Erythroblast (primary cell): ENCODE measurements at places on chromosomes 11 and 22.

- no peak for DNase-seq
Observed at GRCh38 chr22:48717076-48717810, 1110.4 kb downstream of the BRD1 start.

DNA sequence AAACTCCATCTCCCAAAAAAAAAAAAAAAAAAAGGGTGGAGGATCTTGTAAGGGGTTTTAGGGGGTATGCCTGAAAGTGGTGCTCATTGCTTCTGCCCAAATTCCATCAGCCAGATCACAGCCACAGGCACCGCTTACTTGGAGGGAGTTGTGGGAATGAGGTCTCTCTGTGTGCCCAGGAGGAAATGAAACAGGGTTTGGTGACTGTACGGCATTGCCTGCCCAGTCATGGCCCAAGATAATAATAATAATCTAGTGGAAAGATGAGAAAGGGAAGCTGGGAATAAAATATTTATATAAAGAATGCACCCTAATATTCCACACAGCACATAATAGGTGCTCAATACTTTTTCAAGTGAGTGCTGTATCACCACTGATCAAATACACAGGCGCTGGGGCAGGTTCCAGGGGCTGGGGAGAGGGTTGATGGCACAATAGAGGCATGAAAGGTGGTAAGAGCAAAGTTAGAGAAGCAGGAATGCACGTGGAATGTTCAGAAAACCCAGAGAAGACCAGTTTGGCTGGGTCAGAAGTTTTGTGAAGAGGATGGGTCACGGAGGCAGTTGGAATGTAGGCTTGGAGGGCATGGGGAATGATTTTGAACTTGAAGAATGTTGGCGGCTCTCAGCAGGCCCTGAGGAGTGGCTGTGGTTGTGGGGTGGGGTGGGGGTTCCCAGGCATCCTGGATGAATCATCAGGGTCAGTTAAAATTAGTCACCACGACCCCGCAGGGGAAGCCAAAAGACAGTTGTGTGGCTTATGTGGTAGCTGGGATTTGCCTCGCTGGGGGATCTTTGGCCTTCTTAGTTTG lies 12.5 kb upstream of the MB start:
- no peak for DNase-seq

DNA sequence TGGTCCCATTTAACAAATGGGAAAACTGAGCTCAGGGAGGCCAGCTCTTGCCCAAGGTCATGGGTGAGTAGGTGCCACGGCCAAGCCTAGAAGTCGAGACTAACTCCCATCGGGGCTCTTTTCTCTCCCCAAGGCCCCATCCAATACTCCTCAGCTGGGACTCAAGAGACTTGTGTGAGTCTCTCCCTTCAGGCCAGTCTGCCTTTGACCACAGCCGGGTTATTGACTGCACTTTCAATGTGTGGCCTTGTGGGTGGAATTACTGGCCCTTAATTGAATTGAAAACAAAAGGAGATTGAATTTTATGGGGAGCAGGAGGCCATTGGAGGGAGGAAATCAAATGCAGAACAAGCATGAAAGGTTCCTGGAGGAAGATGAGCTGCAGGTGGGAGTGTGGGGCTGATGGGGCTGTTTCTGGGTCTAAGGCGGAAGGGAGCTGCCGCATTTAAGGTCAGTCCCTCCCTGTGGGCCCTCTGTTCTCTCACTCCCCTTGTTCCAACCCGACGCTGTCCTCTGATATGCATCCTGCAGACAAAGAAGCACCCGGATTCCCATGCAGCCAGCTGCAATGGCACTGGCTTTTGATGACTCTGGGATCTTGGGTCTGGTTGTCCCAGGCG lies 552.8 kb downstream of the MIAT start:
- DNase-seq, result no peak

DNA sequence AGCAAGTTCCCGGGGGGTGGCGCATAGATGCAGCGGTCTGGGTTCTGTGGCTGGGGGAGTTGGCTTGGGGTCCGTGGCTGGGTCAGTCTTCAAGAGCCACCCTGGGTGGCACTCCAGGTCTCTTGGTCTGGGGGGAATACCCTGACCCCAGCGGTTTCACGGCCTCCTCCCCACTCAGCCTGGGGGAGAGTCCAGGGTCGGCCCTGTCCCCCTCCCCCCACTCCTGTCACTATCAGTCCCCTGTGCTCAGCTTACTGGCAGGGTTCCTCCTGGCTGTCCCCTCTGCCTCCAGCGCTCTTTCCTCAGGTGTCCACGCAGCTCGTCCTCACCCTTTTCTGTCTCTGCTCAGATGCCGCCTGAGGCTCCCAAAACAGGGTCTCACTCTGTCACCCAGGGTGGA lies 68.5 kb upstream of the PARVG start:
- DNase-seq, result no peak

GRCh38 chr22:33842006-33842354 lies 78.3 kb downstream of the LARGE1 start:
- DNase-seq, result no peak

GRCh38 chr11:94581926-94582325 lies 14.8 kb downstream of the PIWIL4 start:
- no peak for DNase-seq

DNA sequence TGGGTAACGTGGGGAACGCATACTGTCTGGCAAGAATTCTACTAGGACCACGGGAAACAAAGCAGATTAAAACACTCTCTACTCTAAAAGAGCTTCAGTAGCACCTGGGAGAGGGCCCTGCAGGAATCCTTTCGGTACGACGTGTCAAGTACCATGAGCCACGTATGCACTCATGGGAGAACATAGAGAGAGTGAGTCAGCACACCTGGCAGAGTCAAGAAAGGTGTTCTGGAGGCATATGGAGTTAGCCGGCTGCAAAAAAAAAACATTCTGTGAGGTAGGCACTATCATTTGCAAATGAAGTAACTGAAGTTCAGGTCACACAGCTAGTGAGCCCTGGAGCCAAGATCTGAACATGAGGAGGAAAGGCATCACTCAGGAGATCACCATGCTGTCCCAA lies 71.1 kb upstream of the BID start:
- DNase-seq, result no peak

GRCh38 chr22:30457981-30458380 lies 13.8 kb downstream of the SEC14L3 start:
- DNase-seq, result no peak

- no peak for DNase-seq
Observed at GRCh38 chr11:75735181-75735845, 17.7 kb downstream of the MOGAT2 start.

DNA sequence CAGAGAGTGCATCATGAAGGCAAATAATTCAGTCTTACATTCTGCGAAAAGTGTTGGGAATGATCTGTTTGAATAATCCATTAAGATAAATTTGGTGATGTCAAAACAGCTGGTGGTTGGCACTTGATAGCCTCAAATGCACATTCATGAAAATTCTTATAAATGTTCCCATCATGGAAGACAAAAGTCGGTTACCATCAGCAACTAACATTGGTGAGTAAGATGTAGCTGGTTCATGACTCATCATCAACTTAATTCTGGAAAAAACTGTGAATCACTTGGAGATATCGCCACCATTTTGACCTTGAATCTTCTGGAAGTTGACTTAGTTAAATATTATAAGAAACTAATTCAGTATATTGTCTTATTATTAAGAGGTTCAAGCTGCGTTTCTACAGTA lies 11.2 kb downstream of the CRYBB1 start:
- peak; percentile 29 for DNase-seq

DNA sequence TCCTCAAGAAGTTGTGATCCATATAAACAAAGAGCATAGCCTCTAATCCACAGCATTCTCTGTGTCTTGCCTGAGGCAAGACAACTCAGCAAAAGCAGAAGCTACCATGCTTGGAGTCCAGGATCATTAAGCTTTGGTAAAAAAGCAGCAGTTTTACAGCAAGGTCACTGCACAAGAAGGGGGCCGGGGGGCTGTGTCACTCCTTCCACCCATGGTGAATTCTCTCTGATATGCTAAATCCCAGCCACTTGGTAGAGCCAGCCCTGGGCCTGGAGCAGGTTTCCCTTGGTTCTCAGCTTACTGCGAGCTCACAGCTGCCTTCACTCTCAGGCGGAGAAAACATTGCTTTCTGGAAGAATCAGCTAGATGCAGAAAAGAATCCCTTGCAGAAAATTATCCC lies 144.7 kb downstream of the TENM4 start:
- no peak for DNase-seq

- no peak for DNase-seq
Observed at GRCh38 chr11:70377645-70378044, 20.7 kb upstream of the CTTN start.

GRCh38 chr11:9001736-9002135 lies 2.1 kb downstream of the NRIP3 start:
- DNase-seq, result peak; percentile 47

DNA sequence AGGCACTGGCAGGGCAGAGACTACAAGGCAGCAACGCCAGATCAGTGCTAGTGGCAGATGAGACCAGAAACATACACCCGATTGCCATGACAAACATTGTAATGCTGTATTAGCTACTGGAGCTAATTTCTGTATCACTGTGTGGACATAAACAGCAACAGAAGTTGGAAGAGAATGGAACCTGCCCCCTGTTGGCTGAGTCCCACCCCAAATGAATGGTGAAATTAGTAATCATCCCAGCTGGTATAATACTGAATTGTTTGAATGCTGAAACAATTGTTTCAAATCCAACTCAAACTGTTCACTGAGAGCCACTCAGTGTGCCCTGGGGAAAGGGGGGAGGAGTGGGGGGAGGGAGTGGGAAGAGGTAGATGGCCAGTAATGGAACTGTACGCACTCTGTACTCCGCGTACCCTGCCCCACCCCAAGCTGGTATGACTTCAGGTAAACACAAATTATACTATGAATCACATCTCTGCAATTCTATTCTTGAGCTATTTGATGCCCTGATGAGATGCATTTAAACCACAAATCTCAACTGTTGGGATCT lies 11.2 kb upstream of the BIRC3 start:
- no peak for DNase-seq

DNA sequence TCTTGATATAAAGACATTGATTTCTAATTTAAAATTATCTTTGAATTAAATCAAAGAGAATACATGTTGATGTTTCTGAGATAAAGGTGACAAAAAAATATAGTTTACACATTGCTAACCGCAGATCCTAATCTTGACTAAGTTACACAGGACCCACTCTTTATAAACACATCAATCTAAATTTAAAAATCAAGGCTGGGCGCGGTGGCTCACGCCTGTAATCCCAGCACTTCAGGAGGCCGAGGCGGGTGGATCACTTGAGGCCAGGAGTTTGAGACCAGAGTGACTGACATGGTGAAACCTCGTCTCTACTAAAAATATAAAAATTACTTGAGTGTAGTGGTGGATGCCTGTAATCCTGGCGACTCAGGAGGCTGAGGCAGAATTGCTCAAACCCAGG lies 1.9 kb downstream of the ARFGAP3 start:
- DNase-seq, result no peak

DNA sequence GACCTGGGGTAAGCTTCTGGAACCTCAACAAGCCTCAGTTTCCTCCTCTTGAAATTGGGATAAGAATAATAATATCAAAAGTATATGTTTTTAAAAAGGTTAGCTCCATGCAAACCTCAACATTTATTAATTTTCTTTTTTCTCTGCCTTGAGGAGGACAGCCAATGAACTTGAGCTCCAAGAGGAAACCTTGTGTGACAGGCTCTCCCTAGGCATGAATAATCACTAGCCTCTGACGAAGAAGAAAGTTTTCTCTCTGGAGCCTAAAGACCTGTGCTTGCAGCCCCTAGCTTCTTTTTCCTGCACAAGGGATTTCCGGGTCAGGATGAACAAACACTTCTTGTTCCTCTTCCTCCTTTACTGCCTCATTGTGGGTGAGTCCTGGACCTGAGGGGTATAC lies at the start of gene PATE3:
TSS of gene PATE3 (plus strand) at position 301 of the 400 bp plus-strand sequence. CDS start at position 326, 25 bp downstream.
- DNase-seq, result no peak

GRCh38 chr11:45455536-45455935 lies 169.4 kb upstream of the SYT13 start:
- DNase-seq, result no peak

GRCh38 chr11:64741375-64742086 lies 2.4 kb downstream of the RASGRP2 start:
- DNase-seq, result no peak

DNA sequence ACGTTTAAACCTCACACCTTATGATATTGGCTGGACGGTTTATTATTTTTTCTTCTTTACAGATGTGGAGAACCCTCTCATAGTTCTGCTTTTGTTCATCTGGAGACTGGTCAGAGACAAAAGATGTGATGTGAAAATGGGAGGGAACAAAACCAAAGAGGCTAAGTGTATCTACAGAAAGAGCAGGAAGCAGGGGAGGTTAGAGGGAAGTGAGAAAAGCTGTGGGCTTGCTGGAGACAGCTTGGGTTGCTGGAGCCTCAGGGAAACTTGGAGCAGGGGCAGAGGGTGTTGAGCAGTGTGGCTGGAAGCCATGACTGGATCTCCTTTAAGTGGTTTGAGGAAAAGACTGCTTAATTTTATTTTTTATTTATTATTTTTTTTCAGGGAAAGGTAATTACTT lies 79.0 kb upstream of the SNX19 start:
- no peak for DNase-seq

GRCh38 chr11:126591966-126592489 lies 236.5 kb downstream of the ST3GAL4 start:
- no peak for DNase-seq

DNA sequence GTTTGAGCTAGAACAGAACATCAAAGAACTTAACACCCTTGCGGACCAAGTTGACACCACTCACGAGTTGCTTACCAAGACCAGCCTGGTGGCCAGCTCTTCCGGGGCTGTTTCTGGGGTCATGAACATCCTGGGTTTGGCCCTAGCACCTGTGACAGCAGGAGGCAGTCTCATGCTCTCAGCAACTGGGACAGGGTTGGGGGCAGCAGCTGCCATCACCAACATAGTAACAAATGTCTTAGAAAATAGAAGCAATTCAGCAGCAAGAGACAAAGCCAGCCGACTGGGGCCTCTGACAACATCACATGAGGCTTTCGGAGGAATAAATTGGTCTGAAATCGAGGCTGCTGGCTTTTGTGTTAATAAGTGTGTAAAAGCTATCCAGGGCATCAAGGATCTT lies 8.7 kb downstream of the APOL5 start:
- no peak for DNase-seq

DNA sequence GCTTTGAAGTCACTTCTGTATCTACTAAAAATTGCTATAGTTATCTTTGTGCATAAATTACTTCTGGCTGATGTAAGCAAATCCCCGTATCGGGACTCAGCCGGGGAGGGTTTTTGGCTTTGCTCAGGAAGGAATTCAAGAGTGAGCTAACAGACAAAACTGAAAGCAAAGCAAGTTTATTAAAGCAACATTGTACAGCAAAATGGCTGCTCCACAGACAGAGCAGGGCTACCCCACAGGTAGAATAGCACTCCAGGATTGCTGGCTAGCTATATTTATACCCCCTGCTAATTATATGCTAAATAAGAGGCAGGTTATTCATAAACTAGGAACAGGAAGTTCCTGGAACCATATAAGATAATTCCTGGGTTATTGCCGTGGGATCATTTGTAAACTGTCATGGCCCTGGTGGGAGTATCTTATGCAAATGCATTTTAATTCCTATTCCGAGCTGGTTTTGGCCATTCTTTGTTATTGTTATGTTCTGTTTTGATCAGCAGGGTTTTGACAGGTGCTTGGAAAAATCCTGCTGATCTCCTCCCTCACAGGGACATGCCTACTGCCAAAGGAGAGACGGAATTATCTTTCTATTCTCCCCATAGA lies 15.2 kb downstream of the MIF start:
- DNase-seq, result no peak

GRCh38 chr11:2319791-2320472 lies 18.1 kb downstream of the TSPAN32 start:
- peak; percentile 32 for DNase-seq

GRCh38 chr11:57323167-57323854 lies 1.4 kb downstream of the TNKS1BP1 start:
- DNase-seq, result peak; percentile 29

GRCh38 chr22:19199479-19199878 lies 20.9 kb upstream of the SLC25A1 start:
- no peak for DNase-seq
